ENCODE measurements at places on chromosomes 2 and 18. TPM values are rescaled to one million over a fixed set of nuclear protein-coding genes. Genes with fewer than 3 reads are reported as not detected.
A peak's percentile ranks its signal among the peaks of the same experiment; 100 is the strongest.

GRCh38 chr2:8604262-8604661 lies 77.6 kb upstream of the ID2 start:
- no peak for DNase-seq

- no peak for DNase-seq
Measured at GRCh38 chr2:55418072-55418471, 1.6 kb downstream of the CCDC88A start.

DNA sequence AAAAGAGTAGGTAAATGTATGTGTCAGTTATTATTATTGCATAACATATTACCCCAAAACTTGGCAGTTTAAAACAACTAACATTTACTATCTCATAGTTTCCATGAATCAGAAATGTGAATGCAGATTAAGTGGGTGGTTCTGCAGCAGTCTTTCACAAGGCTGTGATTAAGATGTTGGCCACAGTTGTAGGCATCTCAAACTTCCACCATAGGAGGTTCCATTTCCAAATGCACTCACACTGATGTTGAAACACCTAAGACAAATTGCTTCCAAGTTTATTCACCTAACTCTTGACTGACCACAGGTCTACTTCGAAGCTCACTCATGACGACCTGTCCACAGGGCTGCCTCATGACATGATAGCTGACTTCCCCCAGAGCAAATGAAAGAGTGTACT lies 360.8 kb downstream of the GRB14 start:
- no peak for DNase-seq

- no peak for DNase-seq
Measured at GRCh38 chr2:217593732-217594131, 409.1 kb downstream of the TNS1 start.

DNA sequence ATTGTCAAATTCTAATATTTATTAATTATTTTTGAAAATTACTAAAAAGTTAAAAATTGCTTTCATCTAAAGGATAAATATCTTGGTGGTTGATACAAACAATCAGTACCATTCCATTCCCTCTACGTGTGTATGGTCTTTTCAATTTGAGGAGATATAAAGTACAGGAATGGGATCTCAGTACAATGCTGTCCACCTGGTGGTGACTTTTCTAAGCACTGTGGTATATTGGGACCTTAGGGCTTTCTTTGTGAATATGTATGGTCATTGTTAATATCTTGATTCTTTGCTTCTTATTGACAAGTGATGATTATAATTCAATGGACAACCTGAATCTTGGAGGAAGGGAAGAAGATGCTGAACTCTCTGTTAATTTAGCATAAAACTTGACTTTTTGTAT lies 83.1 kb downstream of the NBEAL1 start:
- no peak for DNase-seq

DNA sequence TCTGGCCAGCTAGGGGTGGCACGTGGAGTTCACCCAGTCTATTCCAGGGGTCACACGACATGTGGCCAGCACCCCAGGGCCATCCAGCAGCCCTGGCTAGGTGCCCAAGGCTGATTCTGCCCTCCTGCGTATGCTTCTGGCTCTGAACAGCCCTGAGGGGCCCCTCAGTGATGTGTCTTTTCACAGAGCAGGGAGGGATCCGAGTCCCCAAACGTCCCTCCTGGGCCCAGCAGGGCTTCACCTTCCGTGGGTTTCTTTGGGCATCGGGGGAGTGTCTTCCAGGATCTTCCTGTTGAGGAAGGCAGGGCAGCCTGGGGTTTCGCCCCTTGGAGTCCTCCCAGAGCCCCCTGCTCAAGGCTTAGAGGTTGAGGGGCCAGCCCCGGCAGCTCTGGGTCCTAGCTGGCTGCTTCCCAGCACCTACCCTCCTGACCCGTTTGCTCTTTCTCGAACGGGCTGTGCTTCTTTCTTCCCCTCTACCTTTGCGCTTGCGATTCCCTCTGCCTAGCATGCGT lies 165.9 kb downstream of the DYSF start:
- DNase-seq: peak; percentile 54

- no peak for DNase-seq
Measured at GRCh38 chr2:41141146-41141791, 689.4 kb upstream of the SLC8A1 start.

The KIAA2012 gene
- total RNA-seq: not detected

The EDAR gene
- not detected for total RNA-seq

The PSMA8 gene
- total RNA-seq: not detected

The CABYR gene
- total RNA-seq: 0.83 TPM

Measured in sigmoid colon (tissue), 7 donors.